ENCODE measurements at places on chromosomes 3 and 15.

GRCh38 chr3:30604558-30604957 is 1.8 kb upstream of the TGFBR2 start:
- no peak for DNase-seq

DNA sequence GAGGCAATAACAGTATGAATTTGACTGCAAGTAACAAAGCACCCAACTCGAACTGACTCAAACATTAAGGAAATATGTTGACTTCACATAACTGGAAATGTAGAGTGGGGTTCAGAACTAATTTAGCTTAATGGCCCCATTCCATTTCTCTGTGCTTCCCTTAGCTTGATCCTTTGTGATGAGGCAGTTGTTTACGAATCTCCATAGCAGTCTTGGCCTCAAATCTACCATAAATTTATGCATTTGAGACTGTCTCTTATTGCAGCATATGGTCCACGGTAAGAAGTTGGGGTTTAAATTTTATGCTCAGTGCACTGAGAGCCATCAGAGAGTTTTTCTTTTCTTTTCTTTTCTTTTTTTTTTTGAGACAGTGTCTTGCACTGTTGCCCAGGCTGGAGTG is 148.7 kb upstream of the POU1F1 start:
- no peak for DNase-seq

- no peak for DNase-seq
These were observed 55.2 kb downstream of the ITPR1 start for GRCh38 chr3:4548356-4548755.

DNA sequence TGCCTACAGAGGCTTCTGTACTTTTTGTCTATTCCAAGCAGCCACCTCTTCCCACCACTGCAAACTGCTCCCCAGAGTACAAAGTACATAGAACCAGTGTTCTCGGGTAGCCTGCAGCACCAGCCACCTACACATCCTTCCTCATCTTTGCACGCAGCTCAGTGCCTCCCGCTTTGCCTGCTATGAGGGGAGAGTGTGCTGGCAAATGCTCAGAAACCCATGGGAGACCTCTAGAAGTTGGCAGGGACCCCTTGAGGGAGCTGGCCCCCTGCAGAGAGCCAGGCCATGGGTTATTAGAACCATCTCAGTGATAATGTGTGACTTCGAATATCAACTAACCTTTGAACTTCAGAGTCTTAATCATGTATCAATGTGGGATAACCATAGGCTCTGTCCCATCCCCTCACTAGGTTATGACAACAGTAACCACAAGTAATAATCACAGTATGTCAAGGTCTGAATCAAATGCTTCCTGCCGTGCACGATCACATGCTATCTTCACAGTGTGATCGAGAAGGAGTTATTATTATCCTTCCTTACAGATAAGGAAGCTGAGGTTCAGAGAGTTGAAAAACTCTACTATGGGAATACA is 22.8 kb upstream of the SMAD3 start:
- DNase-seq = no peak

DNA sequence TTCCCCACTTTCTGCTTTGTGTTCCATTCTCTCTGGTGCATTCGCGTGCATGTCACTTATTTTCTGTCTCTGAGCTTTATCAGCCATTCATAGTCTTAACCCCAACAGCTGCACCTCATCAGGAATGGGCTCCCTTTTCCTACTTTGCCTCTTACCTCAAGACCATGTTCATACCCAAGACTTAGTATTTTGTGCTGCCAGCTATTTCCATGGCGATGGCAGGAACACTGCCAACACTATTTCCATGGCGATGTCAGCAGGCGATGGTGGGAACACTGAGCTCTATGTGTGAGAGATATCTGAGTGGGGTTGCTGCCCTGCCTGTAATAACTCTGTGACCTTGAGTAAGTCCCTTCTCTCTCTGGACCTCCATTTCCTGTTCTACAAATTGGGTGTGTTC is 5.5 kb downstream of the ZNF35 start:
- DNase-seq = no peak

DNA sequence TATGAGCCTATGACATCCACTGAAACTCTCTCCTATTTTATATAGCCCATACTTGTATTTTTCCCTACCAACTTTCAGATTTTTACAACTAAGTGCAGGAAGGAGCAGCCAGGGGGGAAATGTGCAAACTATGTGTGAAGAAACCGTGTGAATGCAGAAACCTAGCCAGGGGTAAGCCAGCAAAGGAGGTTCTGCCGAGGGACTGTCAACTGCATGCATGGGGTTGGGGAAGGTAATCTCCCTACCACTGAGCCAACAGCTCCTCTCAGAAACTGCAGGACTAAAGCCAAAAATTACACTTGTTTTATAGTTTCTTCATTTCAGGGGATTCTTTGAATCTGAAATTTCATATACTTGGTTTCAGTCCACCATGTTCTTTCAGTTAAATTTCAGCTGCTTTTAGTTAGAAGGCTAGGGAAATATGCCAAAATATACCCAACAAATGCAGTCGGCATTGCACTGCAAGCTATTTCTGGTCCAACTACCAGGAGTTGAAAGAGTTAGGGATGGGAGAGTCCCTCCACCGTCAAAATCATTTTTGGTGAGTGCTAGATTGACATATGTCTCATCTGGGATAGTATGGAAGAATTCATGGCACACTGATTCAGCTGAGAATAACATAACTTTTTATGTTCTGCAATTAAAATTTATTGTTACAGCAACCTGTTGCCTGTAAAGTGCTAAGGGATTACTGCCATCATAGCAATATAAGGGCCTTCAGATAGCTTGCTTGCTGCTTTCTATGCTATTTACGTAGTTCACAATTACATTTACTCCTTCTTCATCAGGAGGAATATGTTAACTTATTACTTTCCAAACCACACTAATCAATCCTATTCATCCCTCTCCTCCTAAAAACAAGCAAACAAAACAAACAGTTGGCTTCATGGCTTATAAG is 904.2 kb downstream of the ROBO1 start:
- no peak for DNase-seq

All from left kidney (tissue), 8 donors.